ENCODE measurements at places on chromosomes 4 and X.
A peak's percentile ranks its signal among the peaks of the same experiment; 100 is the strongest.

- no peak for DNase-seq
Measured at GRCh38 chr4:180766045-180766444, 1477.2 kb upstream of the TENM3 start.

- no peak for DNase-seq
Measured at GRCh38 chrX:136094962-136095361, 52.4 kb upstream of the FHL1 start.

GRCh38 chr4:168524006-168524405, 27.2 kb downstream of the PALLD start:
- no peak for DNase-seq

DNA sequence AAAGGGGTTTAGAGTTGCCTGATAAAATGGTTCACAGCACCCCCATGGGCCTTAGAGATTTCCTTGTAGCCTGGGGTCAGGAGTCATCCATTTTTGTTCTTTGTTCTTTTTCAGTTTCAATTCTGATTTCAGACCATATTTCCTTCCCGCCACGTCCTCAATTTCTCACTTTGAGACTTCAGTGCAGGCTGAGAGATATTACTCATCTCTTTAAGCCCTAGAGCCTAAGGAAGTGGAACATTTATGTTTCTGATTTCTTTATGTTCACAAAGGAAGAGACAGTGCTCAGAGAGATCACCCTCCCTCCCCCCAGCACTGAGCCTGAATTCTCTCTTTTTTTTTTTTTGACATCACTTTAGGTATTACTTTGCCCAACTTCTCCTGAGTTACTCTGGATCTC, 56.3 kb downstream of the MSN start:
- peak; percentile 25 for DNase-seq

- no peak for DNase-seq
Measured at GRCh38 chr4:47002580-47002979, 9.2 kb upstream of the GABRA4 start.

- DNase-seq: no peak
Measured at GRCh38 chr4:123346330-123346940, 50.2 kb upstream of the SPRY1 start.

GRCh38 chr4:28225050-28225449, 1364.4 kb downstream of the STIM2 start:
- no peak for DNase-seq

DNA sequence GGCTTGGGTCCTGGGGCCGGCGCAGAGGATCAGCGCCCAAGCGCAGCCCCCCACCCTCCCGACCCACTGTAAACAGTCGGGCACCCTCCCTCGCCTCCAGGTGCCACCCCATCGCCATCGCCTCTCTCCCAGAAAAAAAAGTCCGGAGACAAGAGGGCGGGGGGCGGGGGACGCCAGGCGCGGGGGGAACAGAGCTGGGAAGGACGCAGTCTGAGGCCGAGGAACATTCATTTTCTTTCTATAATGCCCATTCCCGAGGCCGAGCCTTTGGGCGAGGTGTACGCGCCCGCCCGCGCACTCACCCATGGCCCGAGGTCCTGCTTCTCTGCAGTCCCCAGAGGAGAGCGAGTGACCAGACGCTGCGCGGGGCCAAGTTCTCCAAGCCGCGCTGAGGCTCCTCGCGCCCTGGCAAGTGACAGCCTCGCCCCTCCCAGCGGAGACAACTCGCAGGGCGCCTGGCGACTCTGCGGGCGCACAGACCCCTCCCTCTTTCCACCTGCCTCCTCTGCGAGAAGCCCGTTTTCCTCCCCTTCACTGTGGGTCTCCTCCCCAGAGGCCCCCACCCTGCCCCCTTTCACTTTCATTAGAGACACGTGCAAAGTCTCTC, 63.5 kb upstream of the WDR17 start:
- no peak for DNase-seq

DNA sequence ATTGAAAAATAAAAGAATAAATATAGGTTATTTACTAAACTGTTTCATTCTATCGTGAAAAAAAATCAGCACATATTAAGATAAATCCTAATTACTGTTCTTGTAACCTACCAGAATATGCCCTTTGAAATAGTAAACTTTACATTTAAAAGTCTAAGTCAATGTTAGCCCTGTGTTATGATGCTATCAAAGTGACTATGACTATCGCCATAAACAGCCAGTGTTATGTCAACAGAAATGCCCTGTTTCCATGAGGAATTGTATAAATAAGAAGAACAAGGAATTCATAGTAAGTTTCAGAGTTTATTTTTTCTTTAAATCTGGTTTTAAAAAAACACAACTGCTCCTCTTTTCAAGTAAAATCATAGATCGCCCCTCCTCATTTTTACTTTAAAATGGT, 11.4 kb downstream of the NR3C2 start:
- DNase-seq: no peak

- DNase-seq: no peak
Measured at GRCh38 chr4:26632916-26633315, 49.0 kb downstream of the TBC1D19 start.

GRCh38 chr4:55500072-55500471, 46.6 kb downstream of the CLOCK start:
- DNase-seq: no peak

- DNase-seq: no peak
Measured at GRCh38 chr4:37540486-37540885, 145.7 kb downstream of the RELL1 start.

DNA sequence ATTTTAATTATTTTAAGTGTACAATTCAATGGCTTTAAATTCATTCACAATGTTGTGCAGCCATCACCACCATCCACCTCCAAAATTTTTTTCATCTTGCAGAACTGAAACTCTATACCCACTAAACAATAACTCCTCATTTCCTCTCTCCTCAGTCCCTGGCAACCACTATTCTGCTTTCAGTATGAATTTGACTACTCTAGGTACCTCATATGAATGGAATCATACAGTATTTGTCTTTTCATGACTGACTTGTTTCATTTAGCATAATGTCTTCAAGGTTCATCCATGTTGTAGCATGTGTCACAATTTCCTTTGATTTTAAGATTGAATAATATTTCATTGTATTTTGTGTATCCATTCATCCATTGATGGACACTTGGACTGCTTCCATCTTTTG, 46.9 kb downstream of the KIF4A start:
- DNase-seq: no peak
